ENCODE measurements at places on chromosomes 6 and 20. TPM values are rescaled to one million over a fixed set of nuclear protein-coding genes. Genes with fewer than 3 reads are reported as not detected.

OOEP gene
- total RNA-seq, result not detected

MOG gene
- total RNA-seq, result not detected

SLC17A1 gene
- 0.32 TPM for total RNA-seq

PLAGL1 gene
- 15.7 TPM for total RNA-seq

BMP5 gene
- total RNA-seq, result not detected

TRIM40 gene
- total RNA-seq, result not detected

SIM1 gene
- total RNA-seq, result not detected

PNLDC1 gene
- 0.74 TPM for total RNA-seq

LTB gene
- 16.3 TPM for total RNA-seq

ZKSCAN3 gene
- total RNA-seq, result 3.5 TPM

ADGRG6 gene
- 0.07 TPM for total RNA-seq

CYP21A2 gene
- total RNA-seq, result 0.39 TPM

DLL1 gene
- total RNA-seq, result not detected

VSTM2L gene
- total RNA-seq, result 0.23 TPM

DOK5 gene
- 4.7 TPM for total RNA-seq

NMBR gene
- total RNA-seq, result not detected

PSMF1 gene
- total RNA-seq, result 182 TPM

PKIG gene
- total RNA-seq, result 1.4 TPM

EGFL8 gene
- total RNA-seq, result 9.5 TPM

SNAP25 gene
- total RNA-seq, result 14.2 TPM

TGM3 gene
- not detected for total RNA-seq

SLC22A7 gene
- total RNA-seq, result not detected

RBM24 gene
- total RNA-seq, result not detected

F13A1 gene
- not detected for total RNA-seq

NINL gene
- 7.5 TPM for total RNA-seq

CD40 gene
- total RNA-seq, result 0.91 TPM

All from activated T-helper 2 cell treated with anti-CD3 and anti-CD28 coated beads, Interferon-gamma antibody, Interleukin-2, Interleukin-4, amounts not matched to agents 10 μg/mL and 5 μg/mL and 100 μg/mL, durations not matched to agents 14 hours and 24 hours and 36 hours (primary cell).